ENCODE measurements at places on chromosomes 3 and 15. TPM values are rescaled to one million over a fixed set of nuclear protein-coding genes. Genes with fewer than 3 reads are reported as not detected.

The ADAMTS7 gene
- total RNA-seq = 0.23 TPM

The C3orf85 gene
- not detected for total RNA-seq

The AADACL2 gene
- not detected for total RNA-seq

The PCNP gene
- total RNA-seq = 68.6 TPM

The NAA80 gene
- 23.5 TPM for total RNA-seq

The TAMM41 gene
- 11.7 TPM for total RNA-seq

The CLEC3B gene
- not detected for total RNA-seq

The NXPE3 gene
- total RNA-seq = 13.6 TPM

The ADGRG7 gene
- total RNA-seq = not detected

The CHRM5 gene
- not detected for total RNA-seq

The WDR93 gene
- total RNA-seq = not detected

The INKA1 gene
- total RNA-seq = 1.6 TPM

The CLDN18 gene
- total RNA-seq = not detected

The ATP2C1 gene
- 56.9 TPM for total RNA-seq

The MME gene
- total RNA-seq = 186 TPM

The MYO5C gene
- not detected for total RNA-seq
